ENCODE measurements at places on chromosomes 1 and 21.

DNA sequence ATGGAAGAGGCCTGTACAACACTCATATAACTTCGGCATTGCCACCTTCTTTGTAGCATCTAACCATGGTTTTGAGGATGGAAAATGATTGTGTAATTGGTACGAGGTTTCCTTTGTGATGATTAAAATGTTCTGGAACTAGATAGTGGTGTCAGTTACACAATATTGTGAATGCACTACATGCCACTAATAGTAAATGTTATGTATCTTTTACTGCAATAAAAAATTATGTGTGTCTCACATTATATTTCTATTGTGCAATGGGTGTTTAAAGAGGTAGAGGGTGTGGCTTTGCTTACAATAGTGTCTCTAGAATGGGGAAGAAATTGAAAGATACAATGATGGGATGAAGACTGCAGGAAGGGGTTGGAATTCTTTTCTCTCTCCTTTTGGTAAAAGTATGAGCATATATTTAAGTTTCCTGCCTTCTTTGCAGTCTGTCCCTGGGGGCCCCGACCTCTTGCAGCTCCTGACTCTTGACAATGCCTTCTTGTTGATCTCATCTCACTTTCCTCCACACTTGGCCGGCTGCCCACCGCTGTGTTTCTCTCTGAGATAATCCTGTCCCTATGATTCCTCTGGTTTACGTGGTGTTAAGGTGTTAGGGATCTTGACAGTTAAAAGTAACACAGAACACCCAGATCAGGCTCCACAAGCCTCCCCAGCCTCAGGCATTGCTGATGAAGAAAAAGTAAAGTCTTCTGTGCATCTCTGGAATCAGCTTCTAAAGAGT, 39.3 kb downstream of the MTARC1 start:
- no peak for DNase-seq

DNA sequence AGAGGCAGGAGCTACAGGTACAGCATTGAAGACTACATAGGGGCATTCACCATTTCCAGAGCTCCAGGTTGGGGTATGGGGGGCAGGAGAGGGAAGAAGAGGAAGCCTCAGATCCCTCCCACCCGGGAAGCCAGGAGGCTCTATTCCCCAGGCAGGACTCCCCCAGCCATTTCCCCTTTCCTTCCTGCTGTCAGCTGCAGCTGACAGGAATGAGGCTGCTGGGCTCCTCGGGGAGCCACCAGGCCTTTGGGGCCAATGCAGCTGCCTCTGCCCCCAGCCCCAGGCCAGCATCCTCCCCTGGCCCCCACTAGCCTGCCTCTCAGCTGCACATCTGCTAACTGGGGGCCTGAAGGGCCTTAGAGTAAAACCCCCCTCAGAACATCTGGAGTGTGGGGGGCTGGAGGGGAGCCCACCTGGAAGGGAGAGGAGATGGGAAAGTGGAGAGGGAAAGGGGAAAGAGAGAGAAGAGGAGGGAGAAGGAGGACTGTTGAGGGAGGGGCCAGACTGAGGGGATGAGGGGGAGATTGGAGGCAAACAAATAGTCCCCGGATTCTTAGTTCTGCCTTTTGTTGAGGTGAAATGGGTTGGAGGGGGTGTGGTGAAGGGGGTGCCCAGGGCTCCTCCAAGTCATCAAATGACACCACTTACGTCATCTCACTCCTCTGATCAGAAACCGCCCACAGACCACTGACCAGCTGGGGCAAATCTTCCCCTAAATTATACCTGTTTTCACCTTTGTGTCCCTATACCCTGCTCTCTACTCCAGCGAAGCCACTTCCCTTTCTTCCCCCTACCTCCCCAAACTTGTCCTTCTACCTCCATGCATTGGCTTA, 58.0 kb downstream of the LGR6 start:
- DNase-seq: no peak

DNA sequence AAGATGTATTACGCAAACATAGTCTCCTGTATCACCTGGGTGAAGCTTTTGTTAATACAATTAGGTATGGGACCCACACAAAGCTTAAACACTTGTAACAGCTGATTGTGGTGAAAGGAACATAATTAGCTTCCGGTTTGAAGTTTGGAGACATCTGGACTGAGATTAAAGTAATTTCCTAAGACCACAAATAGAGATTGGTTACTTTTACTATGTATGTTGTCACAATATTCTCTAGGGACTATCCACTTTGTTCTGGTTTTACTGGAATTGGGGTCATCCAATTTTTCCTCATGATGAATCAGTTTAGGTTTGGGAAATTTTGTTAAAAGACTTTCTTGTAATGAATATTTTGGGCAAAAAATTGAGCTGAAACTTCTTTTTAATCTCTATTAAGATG, 71.8 kb upstream of the SAMSN1 start:
- DNase-seq: no peak

DNA sequence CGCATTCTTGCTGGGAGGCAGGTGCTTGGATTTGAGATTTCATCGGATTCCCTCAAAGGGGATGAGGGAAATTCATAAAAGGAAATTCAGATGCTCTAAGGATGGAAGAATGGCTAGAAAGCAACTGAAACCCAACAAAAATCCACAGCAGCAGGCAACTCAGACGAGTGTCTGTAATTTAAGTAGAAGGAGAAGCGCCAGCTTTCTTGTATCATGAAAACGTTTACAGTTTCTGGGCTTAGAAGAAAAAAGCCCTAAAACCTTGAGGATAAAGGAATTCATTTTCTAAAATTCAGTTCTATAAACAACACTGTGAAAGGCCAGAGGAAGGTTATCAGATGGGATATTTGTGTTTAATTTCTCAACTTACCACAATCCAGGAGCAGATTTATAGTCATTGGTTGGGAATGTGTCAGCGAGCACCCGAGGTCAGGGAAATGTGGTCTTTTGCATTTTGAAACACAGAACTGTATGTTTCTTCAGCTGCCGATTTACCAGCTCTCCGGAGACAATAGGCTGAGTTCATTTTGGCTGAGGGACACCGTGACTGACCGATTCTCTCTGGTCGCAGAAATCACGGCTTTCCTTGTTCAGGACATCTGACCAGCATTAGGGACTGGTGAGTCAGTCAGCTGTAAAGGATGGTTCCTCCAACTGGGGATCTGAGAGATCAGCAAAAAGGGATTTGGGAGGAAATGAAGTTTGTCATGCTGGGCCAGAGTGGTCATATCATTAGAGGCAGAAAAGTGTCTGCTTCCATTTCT, 111.6 kb upstream of the ERRFI1 start:
- DNase-seq: no peak

DNA sequence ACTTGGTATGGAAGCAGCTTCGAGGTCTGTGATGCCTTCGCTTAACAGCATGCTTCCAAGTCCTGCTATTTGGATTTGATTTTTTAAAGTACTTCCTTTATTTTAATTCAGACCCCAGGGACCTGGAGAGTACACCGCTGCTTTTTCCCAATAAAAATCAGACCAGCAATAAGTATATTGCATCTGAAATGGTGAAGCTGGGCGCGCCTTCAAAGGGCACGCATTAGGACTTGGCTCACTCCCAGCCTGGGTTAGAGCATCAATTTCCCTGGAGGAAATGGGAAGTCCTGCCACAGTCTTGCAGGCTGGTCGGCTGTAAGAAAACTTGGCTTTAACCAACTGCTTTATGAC, 325.1 kb downstream of the RRAGC start:
- DNase-seq: no peak

GRCh38 chr21:45309069-45309986, 21.6 kb upstream of the POFUT2 start:
- DNase-seq: no peak

DNA sequence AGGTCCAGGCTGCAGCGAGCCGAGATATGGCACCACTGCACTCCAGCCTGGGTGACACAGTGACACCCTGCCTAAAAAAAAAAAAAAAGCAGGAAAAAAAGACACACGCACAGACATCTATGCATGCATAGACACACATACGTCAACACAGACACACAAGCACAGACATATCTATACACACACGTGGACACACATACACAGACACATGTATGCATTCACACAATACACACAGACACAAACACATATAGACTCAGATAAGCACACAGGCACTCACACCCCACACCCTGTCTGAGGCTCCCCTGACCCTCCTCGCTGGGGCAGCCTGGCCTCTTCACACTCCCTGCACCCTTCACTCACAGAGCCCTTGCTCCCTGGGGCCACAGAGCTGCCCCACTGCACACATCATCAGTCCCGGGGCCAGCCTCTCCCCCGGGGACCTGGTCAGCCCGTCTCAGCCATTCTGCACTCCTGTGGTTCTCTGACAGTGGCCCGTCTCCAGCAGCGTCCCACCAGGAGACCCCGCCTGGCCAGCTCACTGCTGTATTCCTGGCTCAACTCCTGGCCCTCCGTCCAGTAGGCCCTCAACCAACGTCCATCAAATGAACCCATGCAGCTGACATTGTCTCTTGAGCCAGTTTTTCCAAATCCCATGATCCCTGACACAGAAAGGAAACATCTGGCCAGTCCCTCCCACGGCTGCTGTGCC, 4.6 kb upstream of the PRKCZ start:
- no peak for DNase-seq

GRCh38 chr1:28173151-28173979, 3.1 kb downstream of the PTAFR start:
- no peak for DNase-seq

GRCh38 chr1:160196143-160196542, 5.8 kb downstream of the CASQ1 start:
- no peak for DNase-seq

GRCh38 chr1:32886828-32887414, 630 bp downstream of the HPCA start:
- no peak for DNase-seq

- DNase-seq: no peak
Measured at GRCh38 chr1:107889524-107889923, 75.5 kb downstream of the VAV3 start.

DNA sequence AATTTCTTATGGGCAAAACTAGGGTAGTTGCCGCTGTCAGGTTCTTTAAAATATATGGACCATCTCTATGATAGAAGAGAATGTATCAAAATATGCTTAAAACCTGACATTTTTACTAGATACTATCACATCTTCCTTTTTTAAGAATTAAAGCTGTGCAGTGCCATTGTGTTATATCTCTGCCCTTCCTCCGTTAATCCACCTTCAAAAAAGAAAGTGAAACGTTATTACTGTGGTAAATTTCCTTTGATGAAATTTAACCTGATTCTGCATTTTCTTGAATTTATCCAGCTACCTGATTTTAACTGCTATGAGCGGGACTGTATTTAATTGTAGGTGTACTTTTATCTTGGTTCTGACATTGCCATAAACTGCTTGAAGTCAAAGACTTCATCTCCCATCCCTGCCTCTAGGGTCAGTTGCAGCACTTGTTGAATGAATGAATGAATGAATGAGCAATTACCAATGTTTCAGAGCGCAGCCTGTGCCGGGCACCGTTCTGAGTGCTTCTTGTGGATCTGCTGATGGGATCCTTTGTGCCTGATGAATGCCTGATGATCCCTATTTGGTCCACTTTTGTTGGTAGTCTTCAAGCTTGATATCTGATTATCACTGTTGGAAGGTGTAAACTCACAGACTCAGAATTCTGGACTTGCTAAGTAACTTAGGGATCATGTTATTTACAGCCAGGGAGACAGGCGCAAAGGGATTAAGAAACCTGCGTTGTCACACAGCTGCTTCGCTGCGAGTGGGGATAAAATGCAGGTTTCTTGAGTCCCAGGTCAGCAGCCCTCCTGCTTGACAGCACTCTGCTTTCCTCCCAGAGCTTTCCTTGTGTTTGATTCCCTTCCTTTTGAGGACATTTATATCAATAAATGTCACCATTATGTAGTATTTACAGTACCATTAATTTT, 30.1 kb downstream of the SMYD2 start:
- peak; percentile 31 for DNase-seq

DNA sequence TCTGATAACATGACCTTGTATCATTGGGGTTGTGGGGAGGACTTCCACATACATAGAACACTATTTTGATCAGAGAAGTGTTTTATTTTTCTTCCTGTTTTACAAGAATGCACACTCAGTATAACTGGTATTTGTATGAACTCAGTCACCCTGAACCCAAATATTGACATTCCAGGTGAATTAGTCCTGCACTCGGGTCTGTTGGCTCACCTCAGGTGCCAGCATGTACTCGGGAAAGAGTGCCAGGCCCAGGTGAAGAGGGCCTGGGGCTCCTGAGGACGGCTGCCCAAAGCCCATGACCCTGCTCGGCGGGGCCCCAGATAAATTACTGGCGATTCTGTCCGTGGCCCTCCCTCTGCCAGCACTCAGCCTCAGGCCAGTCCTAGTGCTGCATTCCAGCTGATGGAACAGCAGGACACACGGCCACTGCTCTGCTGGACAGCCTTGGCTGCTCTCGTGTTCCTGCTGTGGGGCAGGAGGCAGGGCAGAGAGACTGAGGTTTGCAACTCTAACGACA, 75.4 kb upstream of the TMPRSS2 start:
- DNase-seq: no peak

GRCh38 chr1:24967555-24967954, 37.5 kb upstream of the RUNX3 start:
- DNase-seq: no peak

- DNase-seq: no peak
Measured at GRCh38 chr1:230105245-230105753, 38.3 kb downstream of the GALNT2 start.

GRCh38 chr1:180230791-180231505, 884 bp downstream of the LHX4 start:
- no peak for DNase-seq

GRCh38 chr1:53575955-53576320, 116.7 kb downstream of the DMRTB1 start:
- DNase-seq: no peak

GRCh38 chr1:206725109-206725963, 40.6 kb downstream of the MAPKAPK2 start:
- DNase-seq: peak; percentile 31

GRCh38 chr1:107637101-107637500, 327.9 kb downstream of the VAV3 start:
- no peak for DNase-seq

GRCh38 chr1:155996166-155996565, 17.8 kb upstream of the ARHGEF2 start:
- DNase-seq: no peak

- no peak for DNase-seq
Measured at GRCh38 chr1:23194119-23194984, 22.9 kb downstream of the HTR1D start.

DNA sequence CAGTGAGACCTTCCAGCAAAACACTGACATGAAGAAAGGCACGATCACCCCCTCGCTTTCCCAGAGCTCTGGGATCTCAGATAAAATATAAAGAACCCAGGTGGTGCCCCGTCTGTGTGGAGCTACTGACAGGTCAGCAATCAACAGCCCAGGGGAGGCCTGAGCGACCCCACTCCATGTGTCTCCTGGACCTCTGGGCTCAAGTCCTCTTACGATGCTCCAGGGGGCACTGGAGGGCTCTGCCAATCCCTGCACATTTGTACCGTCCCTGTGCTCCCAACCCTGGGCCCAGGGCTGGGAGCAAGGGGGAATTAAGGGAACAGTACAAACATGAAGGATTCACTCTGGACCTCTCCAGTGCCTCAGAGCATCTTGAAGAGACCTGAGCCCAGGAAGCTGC, 12.5 kb downstream of the S100A7A start:
- no peak for DNase-seq

DNA sequence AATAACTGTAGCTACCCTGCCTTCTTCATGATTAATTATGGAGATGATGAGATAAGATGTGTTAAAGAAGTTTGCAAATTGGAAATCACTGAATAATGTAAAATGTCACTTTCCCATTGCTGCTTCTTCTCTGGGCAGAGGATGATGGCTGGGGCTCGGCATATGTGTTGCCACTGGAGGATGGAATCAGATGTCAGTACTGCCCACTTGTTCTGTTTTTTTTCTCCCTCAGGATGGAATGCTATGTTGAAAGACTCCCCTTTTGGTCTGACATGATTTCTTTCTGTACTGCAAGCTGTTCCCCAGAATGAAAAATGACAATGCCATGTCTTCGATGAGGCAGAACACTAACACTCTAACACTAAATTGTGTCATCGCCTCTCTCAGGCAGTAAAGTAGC, 373.9 kb upstream of the SPAG17 start:
- no peak for DNase-seq
